T follicular helper cell (primary cell): ENCODE measurements at places on chromosomes 6 and 20.

- DNase-seq, result no peak
Measured at GRCh38 chr20:841568-842546, 8.3 kb downstream of the FAM110A start.

DNA sequence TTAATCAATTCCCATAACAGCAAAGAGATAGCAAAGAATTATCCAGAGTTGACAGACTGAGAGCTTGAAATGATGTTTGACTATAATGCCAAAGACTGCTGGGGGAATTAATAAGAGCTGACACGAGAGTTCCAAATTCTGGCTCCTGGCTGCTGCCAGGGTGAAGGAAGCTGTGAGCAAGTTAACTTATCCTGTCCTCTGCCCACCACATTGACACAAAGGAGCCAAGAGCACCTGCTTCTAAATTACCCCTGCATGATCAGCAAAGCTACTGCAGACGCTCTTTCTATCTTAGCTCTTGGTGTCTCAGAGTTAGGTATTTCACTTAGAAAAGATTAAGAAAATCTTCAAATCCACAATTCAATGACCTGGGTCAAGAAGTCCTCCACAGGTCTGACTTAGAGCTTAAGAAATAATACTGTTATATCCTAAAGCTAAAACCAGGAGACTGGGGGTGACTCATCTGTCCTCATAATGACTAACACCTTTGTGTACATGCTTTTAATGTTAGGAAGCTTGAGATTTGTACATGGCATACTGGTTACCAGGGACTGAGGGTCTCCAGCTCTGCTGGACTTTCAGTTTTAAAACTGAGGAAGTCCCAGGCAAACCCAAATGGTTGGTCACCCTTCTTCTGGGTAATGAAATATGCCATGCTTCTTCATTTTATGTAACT lies 13.2 kb upstream of the FRK start:
- DNase-seq, result no peak

DNA sequence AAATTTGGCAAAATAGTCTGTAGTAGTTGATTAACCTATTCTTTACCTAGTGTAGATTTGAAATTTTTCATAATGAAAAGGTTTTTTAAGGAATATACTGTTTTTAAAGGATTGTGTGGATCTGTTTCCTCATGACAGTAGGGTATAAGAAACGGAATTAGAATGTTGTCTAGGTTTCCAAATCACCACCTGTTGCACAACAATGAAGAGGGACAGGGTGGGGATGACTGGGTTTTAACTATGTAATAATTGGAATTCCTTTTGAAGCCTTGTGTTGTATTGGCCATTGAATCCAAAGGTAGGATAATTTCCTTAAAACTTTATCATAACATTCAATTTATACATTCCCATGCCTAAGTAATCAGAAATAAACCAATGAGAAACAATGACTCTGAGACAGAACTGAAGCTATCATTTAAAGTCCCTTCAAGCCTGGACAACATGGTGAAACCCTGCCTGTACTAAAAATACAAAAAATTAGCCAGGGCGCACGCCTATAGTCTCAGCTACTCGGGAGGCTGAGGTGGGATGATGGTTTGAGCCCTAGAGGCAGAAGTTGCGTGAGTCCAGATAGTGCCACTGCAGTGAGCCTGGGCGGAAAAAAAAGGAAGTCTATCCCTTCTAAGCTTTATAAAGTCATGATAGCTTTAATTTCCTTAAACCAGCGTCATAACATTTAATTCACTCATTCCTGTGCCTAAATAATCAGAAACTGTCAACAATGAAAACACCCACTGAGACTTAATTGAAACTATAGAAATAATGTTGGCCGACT lies 18.3 kb upstream of the SLC17A5 start:
- no peak for DNase-seq

GRCh38 chr6:111806165-111806547 lies 67.1 kb downstream of the FYN start:
- DNase-seq, result no peak

DNA sequence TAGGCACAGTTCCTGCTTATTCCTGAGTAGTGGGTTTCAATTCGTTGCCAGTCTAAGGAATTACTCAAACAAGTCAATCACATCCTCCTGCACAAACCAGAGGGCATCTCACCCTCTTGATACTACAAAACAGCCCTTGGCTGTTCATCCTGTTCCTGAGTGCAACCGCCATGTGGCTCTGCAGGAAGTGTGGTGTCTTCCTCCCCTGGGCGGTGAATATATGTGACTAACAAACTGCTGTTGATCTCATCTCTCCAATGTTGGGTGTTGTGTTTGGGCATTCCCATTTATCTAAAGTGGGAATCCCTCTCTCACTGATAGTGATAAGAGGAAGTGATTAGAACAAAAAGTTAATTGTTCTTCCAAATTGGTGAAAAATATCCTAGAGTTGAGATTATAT lies 163.0 kb downstream of the TBX18 start:
- DNase-seq, result no peak

- DNase-seq, result no peak
Measured at GRCh38 chr6:147078602-147079001, 125.6 kb upstream of the STXBP5 start.

- DNase-seq, result no peak
Measured at GRCh38 chr6:131443514-131443913, 129.5 kb upstream of the ARG1 start.
